T1000 (cell line): ENCODE measurements at places on chromosomes 7 and 10.
A peak's percentile ranks its signal among the peaks of the same experiment; 100 is the strongest.

- DNase-seq, result peak; percentile 88
These were observed at the start of the genes TUBGCP2 and ZNF511 for GRCh38 chr10:133308421-133309099. TSS of gene TUBGCP2 (minus strand) at chr10:133308872. CDS start at chr10:133302941, 5,931 bp downstream. TSS of gene ZNF511 (plus strand) at chr10:133308914. CDS start at chr10:133308944, 30 bp downstream.

DNA sequence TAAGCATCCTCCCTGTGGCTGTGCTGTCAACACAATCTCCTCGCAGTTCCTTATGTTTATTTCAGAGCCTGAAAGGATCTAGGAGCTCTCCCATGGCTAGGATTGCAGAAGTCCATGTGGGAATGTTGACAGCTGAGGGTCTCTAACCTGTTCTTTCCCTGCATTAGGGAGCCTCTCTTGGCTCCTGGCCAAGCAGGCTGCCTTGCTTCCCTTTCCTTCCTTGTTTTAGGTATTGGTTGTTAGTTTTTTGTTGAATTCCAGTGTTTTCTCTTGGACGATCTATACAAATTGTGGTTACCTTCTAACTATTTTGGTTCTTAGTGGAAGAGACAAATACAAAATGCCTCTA, 171.8 kb downstream of the MLLT10 start:
- no peak for DNase-seq

DNA sequence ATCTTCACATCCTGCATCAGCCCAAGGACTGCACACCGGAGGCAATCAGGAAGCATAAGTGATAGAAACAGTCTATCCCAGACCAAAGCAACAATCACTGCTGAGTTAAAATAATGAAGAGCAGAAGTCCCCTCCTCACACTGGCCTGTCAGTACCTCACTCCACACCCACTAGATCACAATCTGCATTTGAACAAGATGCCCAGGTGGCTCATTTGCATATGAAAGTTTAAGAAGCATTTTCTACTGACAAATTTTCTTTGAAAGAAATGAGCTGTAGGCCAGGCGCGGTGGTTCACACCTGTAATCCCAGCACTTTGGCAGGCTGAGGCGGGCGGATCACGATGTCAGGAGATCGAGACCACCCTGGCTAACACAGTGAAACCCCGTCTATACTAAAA, 77.4 kb downstream of the CUL2 start:
- no peak for DNase-seq

DNA sequence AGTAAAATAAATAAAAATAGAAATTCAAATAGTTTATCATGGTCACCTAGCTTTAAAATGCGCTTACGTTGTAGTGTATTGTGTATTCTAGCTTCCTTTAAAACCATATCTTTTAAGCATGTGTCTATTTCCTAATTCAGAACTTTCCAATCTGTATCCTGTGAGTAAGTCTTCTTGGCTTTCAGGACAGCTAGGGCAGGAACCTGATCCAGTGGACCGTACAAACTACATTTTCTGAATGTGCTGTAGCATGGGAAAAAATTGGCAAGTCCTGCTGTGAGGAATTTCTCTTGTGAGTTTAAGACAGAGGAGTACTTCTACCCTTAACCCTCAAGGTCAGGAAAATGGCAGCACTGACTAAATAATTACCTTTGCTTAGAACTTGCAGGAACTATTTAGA, 12.1 kb downstream of the OPN1SW start:
- no peak for DNase-seq
